ENCODE measurements at places on chromosomes 16 and 17.

DNA sequence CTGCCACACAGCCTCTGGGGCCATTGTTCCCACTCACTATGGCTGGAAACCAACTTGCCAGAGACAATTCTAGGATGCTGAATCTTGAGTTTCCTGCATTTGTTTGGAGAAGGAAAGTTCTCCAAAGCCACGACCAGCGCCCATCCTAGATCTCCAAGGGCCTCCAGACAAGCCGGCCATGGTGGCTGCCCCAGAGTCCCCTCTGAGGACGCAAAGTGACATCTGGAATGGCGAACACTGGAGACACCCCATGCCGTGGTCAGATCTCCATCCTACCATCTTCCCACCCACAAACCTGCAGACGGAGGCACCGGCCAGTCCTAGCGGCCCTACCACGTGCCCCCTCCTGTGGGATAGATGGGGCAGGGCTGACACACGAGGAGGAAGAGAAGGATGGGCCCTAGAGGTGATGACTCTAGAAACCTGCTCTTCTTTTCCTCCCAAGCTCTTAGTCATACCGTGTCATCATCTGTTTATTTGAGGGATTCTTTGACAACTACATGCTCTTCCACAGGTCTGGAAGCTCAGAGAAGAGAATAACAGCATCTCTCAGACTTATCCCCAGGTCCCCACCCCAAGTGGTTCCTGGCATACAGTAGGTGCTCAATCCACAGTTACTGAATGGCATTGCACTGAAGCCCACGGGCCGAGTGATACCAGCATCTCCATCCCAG lies 71.3 kb downstream of the MYH11 start:
- no peak for DNase-seq

- no peak for DNase-seq
Measured at GRCh38 chr16:68049449-68049848, 26.4 kb downstream of the DUS2 start.

DNA sequence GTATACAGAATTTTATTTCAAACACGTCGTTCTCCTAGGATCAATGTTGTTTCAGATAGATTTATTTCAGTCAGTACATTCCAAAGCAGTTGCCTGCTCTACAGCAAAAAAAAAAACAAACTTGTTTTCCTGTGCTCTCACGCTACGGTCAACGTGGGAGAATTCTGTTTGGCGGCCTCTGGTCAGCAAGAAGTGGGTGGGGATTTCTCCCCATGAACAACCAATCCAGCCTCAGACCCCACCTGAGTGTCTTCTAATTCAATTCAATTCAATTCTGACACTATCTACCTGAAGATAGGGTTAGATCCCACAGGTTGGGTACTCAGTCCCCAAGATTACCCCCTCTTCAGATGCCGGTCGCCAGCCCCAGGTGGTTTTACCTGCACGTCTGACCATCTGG lies 22.1 kb downstream of the C17orf58 start:
- DNase-seq = no peak

DNA sequence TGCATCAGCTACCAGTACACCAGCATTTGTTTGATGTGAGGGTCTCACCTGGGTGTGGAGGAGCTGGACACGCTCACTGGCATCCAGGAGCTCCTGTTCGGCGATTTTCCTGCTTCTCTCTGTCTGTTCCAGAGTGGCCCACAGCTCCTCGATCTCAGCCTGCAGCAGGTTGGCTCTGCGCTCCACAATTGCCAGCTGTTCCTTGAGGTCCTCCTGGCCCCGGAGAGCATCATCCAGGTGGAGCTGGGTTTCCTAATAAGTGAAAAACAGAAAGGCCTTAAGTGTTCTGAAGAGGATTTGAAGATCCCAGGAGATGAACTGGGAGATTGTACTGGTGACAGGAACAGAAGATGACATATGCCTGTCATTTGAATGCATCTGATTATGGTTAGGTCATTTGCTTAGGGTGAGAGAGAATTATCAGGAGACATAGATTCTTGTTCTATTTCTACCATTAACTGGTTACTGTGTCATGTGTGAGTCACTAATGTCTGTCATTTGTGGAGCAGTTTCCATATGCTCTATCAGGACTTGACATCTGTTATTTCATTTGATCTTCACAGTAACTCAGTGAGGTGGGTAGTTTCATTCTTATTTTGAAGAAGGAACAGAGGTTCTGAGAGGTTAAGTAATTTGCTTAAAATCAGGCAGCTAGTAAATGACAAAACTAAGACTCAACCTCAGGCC lies 21.5 kb upstream of the MYH13 start:
- DNase-seq = no peak

DNA sequence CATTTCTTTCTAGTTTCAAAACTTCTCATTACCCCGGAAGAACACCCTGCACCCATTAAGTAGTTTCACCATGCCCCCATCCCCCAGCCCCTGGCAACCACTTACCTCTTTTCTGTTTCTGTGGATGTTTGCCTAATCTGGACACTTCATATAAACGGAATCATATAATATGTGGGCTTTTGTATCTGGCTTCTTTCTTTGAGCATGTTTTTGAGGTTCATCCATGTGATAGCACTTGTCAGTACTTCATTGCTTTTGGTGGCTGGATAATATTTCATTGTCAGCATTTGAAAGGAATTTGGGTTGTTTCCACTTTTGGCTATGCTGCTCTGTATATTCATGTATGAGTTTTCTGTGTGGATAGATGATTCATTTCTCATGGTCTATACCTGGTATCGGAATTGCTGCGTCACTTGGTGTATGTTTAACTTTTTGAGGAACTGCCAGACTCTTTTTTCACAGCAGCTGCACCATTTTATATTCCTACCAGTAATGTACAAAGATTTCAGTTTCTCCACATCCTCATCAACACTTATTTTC lies 30.0 kb upstream of the SLC5A10 start:
- no peak for DNase-seq

DNA sequence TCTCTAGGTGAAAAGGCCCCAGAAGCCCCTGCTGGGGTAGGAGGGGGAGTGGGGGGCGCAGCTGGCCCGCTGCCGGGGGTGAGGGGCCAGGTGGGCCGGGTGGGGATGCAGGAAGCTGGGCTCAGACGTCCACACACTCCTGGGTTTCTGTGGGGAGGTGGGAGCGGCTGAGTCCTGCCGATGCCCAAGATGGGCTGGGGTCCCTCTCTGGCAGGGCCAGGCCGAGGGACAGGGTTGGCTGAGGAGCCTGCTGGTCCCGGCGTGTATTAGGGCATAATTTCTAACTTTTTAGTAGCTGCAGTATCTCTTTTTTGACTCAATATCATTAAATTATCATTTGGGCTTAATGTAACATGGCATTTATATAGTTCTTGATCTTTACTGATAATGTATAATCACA lies 121.4 kb upstream of the CORO6 start:
- DNase-seq = no peak

GRCh38 chr16:68732741-68733399 lies 4.2 kb upstream of the CDH1 start:
- DNase-seq = no peak

GRCh38 chr17:82065193-82065637 lies 389 bp downstream of the DUS1L start:
- DNase-seq = no peak
